Activated T-cell treated with anti-CD3 and anti-CD28 coated beads for 4 hours (primary cell): ENCODE measurements at places on chromosomes 5 and 9.

GRCh38 chr5:142107036-142107735 is 1.4 kb upstream of the NDFIP1 start:
- no peak for DNase-seq

DNA sequence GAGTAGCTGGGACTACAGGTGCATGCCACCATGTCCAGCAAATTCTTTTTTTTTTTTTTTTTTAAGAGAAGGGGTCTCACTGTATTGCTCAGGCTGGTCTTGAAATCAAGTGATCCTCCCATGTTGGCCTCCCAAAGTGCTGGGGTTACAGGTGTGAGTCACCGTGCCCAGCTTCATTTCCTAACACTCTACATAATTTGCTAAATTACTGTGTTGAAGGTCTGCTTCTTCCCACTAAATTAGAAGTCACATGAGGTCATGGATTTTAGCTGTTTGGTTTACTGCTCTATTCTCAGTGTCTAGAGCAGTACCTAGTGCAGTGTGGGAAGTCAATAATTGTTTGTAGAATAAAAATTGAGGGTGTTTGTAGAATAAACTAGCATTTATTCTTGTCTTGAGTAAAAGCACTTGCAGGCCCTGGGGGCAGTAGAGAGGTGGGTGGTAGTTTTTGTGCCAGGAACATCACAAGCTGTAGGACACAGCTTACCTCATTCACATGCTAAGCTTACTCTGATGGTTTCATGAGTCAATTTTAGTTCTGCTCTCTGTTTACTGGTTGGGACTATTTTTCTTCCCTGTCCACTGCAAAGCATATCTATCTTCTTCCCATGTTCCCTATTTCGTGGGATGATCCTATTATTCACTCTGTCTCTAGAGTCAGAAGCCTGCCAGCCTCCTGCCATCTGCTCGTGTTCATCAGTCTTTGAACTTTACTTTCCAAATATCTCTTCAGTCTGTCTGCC is 7.0 kb downstream of the TEX48 start:
- no peak for DNase-seq

GRCh38 chr9:113907282-113907681 is 31.2 kb downstream of the ZNF618 start:
- no peak for DNase-seq

DNA sequence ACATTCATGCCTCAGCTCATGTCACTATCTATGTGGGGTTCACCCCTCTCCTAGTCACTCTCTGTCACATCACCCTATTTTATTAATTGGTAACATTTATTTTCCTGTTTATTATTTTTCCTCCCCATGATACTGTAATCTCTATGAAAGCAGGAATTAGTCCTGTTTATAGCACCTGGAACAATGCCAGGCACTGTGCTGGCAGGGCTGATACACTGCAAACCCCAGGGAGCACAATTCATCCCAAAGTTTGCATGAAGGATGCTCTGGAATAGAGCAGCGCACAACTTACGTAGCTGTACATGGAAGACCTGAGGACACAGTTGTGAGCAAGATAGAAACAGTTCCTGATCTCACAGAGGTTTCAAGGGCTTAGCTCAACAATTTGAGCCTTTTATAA is 103.2 kb downstream of the NSG2 start:
- no peak for DNase-seq

GRCh38 chr9:105993921-105994715 is 299.8 kb downstream of the TMEM38B start:
- DNase-seq, result no peak

- DNase-seq, result no peak
Measured at GRCh38 chr5:395921-396530, 47.0 kb upstream of the EXOC3 start.

GRCh38 chr9:87909310-87910041 is 8.3 kb upstream of the SPATA31C1 start:
- DNase-seq, result no peak

GRCh38 chr9:81116340-81117137 is 572.8 kb downstream of the TLE1 start:
- no peak for DNase-seq

GRCh38 chr5:135842737-135843136 is 8.3 kb downstream of the SLC25A48 start:
- no peak for DNase-seq

DNA sequence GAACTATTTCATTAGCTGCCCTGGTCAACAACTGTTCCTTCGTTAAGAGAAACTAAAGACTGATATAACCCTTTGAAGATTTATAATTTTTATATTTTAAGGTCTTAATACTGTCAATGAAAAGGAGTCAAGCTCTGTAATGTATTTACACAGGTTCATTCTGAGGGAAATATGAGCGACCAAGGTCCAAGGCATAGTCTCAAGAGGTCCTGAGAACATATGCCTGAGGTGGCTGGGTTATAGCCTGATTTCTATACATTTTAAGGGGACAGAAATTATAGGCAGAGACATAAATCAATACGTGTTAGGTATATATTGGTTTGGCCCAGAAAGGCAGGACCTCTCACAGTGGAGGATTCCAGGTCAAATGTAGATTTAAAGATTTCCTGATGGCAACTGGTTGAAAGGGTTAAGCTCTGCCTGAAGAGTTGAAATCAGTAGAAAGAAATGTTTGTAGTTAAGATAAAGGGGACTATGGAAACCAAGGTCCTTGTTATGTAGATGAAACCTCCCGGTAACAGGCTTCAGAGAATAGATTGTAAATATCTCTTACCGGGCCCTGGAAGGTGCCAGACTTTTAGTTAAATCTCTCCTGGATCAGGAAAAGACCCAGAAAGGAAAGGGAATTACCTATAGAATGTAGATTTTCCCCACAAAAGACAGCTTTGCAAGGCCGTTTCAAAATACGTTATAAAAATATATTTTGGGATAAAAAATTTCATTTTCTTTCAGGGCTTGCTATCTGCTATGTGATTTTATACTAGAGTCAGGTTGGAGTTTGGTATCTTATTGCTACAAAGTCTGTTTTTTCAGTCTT is 107.3 kb upstream of the PRLR start:
- DNase-seq, result no peak

DNA sequence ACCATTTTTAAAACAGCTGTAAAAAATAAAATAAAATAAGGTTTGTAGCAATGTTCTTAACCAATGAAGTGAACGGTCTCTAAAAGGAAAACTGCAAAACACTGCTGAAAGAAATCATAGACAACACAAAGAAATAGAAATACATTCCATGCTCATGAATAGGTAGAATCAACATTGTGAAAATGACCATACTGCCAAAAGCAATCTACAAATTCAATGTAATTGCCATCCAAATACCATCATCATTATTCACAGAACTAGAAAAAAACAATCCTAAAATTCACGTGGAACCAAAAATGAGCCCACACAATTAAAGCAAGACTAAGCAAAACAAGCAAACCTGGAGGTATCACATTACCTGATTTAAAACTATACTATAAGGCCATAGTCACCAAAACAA is 67.6 kb upstream of the RGMB start:
- no peak for DNase-seq

- DNase-seq, result no peak
Measured at GRCh38 chr5:400282-401145, 42.5 kb upstream of the EXOC3 start.

DNA sequence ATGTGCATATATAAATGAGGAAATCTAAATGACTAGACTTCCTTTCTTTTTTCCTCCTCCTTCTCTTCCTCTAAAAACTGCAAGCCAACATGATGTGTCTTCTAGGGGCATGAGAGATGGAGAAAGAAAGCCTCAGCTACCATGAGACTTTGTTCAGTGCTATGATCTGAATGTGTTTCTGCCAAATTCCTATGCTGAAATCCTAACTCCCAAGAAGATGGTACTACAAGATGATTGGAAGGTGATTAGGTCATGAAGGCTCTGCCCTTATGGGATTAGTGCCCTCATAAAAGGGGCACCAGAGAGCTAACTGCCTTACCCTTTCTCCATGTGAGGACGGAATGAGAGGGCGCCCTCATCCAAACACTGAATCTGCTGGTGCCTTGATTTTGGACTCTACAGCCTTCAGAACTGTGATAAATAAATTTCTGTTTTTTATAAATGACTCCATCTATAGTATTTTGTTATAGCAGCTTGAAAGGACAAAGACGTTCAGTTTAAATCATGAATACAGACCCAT is 72.2 kb upstream of the IL6ST start:
- no peak for DNase-seq

- DNase-seq, result no peak
Measured at GRCh38 chr5:88666761-88667495, 216.1 kb downstream of the MEF2C start.

DNA sequence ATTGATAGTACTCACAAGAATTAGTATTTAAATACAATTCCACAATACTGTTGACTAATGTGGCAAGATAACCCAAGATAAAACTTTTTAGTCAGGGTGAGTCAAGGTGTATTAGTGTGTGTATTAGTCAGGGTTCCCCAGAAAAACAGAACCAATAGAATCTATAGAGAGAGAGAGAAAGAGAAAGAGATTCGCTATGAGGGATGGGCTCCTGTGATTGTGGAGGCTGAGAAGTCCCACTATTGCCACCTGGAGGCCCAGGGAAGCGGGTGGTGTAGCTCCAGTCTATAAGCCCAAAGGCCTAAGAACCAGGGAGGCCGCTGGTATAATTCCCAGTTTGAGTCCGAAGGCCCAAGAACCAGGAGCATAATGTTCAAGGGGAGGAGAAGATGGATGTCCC is 10.0 kb upstream of the SHISAL2B start:
- no peak for DNase-seq

- no peak for DNase-seq
Measured at GRCh38 chr9:79256691-79257213, 315.0 kb upstream of the TLE4 start.

- no peak for DNase-seq
Measured at GRCh38 chr5:176870110-176870591, 29.0 kb downstream of the HK3 start.

- DNase-seq, result no peak
Measured at GRCh38 chr9:99868845-99869244, 37.6 kb upstream of the STX17 start.

DNA sequence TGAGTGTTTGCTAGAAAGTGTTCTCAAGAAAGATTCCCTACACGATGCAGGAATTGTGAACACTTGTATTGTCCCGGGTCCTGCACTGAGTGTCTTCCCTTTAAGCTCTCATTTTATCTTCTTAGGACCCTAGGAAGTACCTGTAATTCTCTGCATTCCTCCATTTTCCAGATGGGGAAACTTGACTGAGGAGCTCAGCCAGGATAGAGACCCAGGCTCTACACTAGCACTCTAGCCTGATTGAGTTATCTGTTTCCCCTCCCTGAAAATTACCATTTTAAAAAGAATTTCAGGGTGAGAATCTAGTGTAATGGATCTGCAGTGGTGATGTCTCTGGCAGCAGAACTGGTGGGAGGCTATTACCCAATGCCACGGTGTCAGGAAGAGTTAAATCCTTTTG is 453.9 kb downstream of the KDM4C start:
- no peak for DNase-seq

DNA sequence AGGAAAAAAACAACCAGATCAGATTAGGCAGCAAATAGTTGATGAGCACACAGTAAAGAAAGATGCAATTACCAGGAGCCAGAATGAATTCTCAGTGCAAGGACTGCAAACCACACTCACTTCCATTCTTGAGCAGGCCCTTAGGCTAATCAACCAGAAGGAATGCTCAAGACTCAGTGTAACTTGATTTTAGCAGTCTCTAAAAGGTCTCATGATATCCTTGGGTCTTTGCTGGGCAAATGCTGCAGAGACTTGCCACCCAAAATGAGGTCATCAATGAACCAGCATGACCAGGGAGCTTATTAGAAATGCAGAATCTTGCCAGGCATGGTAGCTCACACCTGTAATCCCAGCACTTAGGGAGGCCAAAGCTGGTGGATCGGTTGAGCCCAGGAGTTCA is 20.1 kb upstream of the TMEM245 start:
- no peak for DNase-seq

- no peak for DNase-seq
Measured at GRCh38 chr9:127229691-127230417, 34.7 kb upstream of the GARNL3 start.

GRCh38 chr5:74517700-74518099 is 122.8 kb downstream of the ENC1 start:
- DNase-seq, result no peak

DNA sequence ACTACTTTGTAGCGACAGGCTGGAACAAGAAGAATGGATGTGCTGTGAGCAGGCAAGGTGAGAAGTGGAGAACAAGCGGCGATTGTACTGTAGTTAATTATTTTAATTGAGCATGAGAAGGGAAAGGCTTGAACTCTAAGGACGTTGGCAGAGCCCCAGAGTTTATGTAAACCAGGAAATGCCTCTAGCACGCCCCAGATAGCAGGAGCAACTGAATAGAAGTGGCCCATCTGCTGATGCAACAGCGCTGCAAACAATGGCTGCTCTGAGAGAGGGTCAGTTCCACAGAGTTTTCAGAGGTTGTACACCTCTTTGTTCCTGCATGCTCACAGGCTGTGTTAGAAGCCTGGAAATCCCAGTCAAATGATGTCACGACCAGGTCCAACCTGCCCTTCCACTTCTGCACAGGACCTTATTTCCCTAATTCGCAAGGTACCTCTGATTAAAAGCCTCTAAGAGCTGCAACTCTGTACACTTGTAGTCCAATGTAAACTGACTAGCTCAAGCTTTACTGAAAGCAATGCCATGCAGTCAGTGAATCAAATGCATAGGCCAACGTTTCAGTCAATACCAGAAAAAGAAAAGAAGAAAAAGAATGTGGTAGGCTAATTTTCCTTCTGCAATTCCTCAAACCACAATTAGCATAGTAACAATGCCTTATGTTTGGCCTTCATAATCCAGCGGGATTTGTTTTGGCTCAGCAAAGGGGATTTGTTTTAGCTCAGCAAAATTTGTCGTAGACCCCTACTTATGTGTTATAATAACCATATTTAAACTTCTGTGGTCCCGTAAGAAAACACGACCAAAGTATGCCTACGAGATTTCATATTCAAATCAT is 119.6 kb upstream of the RETREG1 start:
- DNase-seq, result no peak
